ENCODE measurements at places on chromosomes 11 and 22.

DNA sequence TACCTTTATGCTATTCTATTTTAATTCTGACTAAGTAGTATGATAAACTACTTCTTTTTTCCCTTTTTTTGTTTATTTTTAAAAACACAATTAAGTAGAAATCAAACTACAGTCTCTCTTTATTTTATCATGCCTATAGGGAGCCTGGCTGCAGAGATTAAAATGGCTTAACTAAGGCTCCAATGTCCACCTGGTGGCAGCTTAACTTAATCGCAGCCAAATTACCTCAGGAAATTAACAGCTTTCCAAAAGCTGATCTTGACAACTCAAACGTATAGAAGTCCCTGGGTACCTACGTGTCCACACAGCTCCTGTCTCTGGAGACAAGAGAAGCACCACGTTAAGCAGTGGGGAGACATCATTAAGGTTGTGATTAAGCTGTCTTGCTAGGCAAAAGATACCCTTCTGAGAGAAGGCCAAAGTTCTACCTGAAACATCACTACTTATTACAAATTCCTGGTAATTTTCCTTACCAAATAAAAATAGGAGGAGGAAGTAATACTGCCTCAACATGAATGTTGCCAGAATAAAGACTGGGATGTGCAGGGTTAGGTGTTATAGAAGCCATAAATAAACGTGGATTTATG is 63.2 kb upstream of the SNX19 start:
- DNase-seq: no peak

DNA sequence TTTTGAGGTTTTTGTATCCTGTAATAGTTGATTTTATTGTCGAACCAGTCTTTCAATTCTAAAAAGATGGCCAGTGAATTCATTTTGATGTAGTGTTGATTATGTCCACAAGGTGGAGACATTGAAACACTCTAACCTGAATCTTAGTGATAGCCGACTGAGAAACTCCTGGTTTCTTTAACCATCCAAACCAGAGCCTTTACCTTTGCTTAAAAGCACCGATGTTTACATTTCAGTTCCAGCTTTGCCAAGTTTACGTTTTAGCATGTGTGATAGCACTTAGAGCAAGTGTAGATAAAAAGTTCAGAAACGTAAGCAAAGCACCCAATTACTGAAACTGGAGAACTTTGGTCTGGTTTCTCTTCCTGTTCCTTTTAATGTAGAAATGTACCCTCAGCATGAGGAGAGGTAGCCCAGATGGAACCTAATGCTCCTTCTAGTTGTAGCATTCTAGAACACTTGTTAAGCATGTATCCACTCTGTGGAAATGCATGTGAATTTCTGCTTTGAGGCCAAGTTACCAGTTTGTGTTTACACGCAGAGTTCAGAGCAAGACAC is 208.6 kb downstream of the DBX1 start:
- peak; percentile 64 for DNase-seq

GRCh38 chr11:115085461-115086210 is 407.3 kb downstream of the NXPE2 start:
- DNase-seq: no peak

DNA sequence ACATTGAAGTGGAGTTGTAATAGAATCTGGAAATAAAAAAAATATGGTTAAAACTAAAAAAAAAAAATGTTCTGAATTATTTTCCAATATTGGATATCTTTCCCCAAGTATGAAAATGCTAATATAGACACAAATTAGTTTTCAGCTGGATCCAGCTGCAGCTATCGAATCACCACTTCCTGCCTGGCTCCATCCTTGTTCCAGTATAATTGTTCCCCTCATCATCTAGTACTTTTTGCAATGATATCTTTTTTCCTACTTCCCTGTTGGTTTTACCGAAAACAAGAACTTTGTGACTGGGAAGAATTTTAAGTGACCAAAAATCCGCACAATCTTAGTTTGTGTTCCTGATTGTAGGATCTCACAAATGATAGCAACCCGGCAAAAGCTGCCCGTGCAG is 9.4 kb downstream of the OR4D9 start:
- no peak for DNase-seq

- DNase-seq: no peak
These were observed 29.4 kb upstream of the SMIM38 start for GRCh38 chr11:69126286-69126685.

GRCh38 chr11:109821511-109821910 is 271.7 kb upstream of the ZC3H12C start:
- DNase-seq: no peak

- no peak for DNase-seq
These were observed 23.3 kb upstream of the CD44 start for GRCh38 chr11:35115688-35116030.

- no peak for DNase-seq
These were observed 30.0 kb upstream of the TCF20 start for GRCh38 chr22:42300259-42301076.

GRCh38 chr11:78952890-78953289 is 378.2 kb upstream of the NARS2 start:
- DNase-seq: no peak

GRCh38 chr11:72738199-72739141 is 13.7 kb downstream of the ARAP1 start:
- no peak for DNase-seq
